ENCODE measurements at places on chromosomes 3 and 15.

DNA sequence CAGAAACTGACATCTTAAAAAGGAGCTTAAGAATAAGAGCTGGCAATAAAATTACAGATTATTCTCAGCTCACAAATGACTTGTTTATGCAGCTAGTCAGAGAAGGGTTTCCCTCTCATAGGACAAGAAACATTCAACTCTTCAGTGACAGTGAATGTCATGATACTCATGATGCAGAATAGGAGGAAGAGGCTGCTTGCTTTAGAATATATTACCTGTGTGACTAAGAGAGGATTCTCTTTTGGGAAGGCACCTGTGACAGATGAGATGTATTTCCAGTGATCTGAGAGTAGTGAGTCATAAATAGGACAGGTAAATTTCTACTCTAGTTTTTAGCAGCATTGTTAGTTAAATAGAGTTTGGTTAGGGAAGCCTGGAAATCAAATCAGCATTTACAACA is 39.9 kb downstream of the RASA2 start:
- ATAC-seq: peak; percentile 62

DNA sequence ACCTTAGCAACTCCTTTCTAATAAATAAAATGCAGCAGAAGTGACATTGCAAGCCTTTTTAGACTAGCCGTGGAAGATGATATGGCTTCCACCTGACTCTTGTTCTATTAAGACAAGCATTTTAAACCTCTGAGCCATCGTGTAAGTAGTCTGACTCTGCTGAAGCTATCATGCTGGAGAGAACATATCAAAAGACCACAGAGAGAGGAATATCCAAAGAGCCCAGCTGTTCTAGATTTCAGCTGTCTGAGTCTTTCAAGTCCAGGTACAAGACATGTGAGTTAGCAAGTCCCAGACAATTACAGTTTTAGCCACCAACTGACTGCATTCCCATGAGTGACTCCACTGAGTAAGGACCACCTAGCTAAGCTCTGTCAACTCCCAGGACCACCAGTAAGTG is 517.0 kb upstream of the NAALADL2 start:
- no peak for ATAC-seq

GRCh38 chr3:112043621-112044201 is 9.2 kb downstream of the TMPRSS7 start:
- ATAC-seq: peak; percentile 95

DNA sequence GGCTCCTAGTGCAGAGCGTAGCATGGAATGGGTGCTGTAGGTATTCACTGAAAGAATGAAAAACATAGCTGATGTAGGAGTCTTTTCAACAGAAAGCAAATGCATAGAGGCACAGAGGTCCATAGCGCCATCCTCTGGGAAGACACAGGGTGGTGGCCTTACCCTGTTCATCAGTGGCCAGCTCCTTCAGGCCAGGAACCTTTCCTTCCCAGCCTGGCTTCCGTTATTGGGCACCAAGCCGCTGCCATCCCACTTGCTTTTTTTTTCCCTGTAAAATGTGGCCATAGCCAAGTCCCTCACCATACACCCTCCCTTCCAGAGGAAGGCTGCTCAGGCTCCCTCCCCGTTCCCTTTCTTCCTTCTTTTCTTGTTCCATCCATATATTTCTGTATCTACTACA is 118.1 kb downstream of the ZNF621 start:
- no peak for ATAC-seq

DNA sequence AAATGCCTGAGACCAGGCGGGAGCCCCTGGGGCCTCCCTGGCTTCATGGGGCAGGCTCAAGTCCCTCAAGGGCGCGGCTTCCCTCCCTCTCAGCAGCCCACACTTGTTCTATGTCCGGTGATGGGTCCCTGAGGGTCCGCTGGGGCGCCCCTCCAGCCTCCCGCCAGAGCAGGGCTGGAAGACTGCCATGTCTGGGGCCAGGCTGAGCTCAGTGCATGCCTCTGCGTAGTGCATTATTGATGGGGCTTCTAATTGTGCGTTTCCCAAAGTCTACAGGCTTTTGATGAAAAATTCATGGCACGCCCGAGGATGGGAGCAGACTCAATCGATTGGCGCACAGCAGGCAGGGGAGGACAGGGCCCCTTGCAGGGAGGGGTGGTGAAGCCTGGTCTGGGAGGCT is 51.3 kb downstream of the CYP11A1 start:
- no peak for ATAC-seq

- ATAC-seq: no peak
Measured at GRCh38 chr3:183244219-183244618, 8.8 kb upstream of the B3GNT5 start.

Measured in activated T-helper 17 cell treated with anti-CD3 and anti-CD28 coated beads, Interleukin-2, amount 50 U/mL, for 72 hours (primary cell).